ENCODE measurements at places on chromosomes 3 and 15.

- peak; percentile 22 for DNase-seq
Observed at GRCh38 chr3:3998140-3998922, 199.1 kb downstream of the LRRN1 start.

- no peak for DNase-seq
Observed at GRCh38 chr3:187000711-187001151, 70.4 kb downstream of the ST6GAL1 start.

DNA sequence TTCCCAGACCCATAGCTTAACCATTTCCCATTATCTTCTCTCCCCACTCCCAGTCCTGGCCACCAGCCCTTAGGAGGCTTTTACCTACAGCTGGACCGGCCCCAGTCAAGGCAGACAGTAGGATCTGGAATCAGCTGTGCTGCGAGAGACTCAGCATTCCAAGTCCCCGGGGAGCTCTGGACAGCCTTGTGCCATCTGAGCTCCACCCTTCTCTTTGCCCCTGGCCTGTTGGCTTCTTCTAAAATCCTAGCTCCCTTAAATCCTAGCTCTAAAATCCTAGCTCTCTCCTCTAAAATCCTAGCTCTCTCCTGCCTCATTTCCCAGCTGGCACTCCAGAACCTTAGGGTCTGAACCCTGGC lies 21.3 kb downstream of the MEGF11 start:
- DNase-seq: no peak

DNA sequence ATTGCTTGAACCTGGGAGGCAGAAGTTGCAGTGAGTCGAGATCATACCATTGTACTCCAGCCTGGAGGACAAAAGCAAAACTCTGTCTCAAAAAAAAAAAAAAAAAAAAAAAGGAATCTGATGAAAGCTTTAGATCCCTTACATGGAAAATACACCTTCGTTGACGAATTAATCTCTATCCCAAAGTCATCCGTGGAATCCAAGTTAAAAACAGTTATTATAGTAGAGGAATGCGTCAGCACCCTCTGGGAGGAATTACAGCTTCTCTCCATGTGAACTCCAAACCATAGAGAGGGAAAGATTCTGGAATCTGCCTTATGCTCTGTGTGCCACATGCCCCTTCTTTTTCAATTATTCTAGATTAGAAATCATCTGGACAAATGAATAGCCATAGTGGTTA lies 192.3 kb upstream of the C2CD4B start:
- no peak for DNase-seq

GRCh38 chr3:112456147-112456546 lies 43.1 kb downstream of the BTLA start:
- no peak for DNase-seq

DNA sequence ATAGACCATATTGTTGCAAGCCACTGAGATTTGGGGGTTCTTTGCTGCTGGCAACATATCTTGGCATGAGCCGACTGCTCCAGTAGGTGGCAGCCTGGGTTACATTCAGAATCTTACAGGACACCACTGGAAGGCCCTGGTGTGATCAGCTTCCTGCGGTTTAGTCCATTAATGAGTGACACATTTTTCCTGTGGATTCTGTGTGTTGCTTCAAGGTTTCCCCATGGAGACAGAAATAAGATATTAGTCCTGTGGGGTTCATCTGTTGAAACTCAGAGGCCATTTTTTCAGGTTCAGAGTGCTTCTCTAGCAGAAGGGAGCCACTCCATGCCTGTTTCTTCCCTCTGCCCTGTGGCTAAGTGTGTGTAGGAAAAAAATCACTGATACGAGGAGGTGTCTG lies 116.2 kb downstream of the MFSD1 start:
- peak; percentile 55 for DNase-seq

DNA sequence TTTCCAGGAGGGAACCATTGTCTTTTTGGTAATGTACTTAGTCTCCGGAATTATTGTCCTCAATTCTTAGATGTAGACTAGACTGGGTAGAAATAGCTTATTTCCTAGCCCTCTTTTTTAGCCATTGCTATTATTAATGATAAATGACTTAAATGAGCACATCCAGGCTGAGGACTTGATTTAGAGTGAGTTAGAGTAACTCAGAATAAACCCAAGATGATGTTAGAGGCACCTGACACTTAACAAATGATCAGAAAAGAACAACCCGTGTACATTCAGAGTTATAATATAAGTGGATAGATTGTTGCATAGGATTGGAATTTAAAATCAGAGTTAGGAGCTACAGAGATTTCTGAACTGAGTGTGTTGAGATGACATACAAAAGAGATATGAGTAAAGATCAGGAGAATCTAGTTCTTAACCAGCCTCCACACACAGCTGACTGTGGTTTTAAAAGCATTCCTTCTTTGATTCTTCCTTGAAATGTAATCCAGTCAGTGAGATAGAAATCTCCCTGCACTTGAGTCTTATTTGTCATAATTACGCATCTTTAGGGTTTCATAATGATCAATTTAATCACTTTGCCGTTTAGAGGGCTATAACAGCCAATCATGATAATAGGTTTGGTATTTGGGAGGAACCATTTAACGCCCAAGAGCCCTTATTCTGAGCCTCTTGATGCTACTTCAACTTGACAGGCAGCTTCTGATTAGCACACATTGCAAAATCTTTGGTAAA lies 366.5 kb downstream of the GAP43 start:
- peak; percentile 33 for DNase-seq

DNA sequence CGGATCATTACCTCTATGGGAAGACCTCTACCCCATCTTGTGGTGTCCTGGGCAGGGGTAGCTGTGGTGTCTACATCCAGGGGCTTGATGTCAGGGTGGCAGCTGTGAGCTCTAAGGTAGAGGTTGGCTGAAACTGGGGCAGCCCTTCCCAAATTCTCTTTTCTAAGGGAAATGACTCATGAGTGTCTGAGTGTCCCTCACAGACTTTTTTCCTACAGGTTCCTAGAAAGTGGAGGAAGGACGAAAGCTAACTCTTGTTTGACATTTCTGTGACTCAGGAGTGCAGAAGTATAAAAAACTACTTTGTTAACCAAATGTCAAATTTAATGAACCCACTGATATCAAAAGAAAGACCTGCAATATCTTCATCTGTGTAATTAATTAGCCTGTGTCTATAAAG lies 481.5 kb downstream of the PDCD6IP start:
- DNase-seq: no peak
